ENCODE measurements at places on chromosomes 7 and 10. TPM values are rescaled to one million over a fixed set of nuclear protein-coding genes. Genes with fewer than 3 reads are reported as not detected.

DNA sequence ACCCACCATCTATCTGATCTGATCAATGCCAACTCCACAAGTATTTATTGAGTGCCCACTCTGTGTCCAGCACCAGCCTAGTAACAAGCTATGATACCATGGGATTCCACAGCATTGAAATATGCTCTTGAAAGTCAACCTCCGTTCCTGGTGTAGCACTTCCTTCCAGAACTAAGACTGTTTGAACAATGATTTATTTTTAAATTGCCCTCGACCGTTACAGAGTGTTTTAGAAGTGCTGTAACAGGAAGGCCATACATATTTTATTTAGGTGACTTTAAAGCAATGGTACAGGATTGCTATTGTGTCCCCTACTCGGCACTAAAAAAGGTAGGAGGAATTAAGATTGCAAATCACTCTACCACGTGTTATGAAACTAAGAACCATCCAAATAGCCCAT, 225.6 kb downstream of the TEX36 start:
- no peak for DNase-seq

DNA sequence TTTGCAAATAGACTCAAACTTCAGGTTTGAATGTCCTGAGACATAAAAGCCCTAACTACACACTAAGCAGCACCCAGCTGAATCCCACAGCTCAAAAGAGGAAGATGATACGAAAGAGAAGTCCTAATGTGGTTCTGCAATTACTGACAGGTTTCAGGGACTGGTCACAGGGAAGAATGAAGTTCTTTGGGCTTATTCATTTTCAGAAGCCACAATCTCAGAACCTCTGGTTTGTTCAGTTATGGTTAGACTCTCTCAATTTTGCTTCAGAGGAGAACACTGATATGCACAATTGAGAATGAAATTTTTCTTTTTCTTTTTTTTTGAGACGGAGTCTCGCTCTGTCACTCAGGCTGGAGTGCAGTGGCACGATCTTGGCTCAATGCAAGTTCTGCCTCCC, 94.6 kb upstream of the FAM180A start:
- no peak for DNase-seq

- no peak for DNase-seq
Observed at GRCh38 chr10:72066318-72067284, 21.8 kb downstream of the SPOCK2 start.

GRCh38 chr7:29808075-29808801, 1.9 kb downstream of the WIPF3 start:
- DNase-seq, result no peak

DNA sequence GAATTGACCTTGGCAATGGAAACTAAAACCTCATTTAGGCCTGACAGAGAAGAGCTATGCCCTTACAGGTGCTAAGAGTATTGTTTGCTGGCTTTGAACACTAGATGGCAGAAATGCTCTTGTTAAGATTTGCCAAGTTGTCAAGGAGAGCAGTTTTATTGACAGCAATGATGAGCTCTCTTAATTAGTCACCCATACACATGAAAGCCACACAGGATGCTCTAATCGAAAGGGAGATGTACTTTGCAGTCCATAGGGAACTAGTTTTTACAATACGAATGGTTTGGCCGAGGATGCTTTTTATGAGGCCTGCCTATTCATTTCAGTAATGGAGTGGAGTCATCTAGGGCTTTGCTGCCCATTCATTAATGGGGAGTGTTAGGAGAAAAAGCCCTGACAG, 45.4 kb upstream of the MBL2 start:
- peak; percentile 23 for DNase-seq

DNA sequence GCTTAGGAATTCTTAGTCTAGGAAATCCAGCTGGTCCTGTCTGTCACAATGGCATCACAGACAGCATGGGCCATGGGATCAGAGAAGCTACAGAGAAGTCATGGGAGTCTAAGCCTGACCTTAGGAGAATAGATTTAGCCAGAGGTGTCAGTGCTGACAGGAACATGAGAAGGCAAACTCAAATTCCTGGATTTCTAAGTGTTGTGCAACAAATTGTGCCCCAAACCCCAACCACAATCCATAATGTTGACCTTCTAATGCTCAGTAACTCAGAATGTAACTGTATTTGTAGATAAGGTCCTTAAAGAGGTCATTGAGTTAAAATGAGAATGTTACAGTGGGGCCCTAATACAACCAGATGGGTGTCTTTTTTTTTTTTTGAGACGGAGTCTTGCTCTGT, 95.9 kb upstream of the RHOBTB1 start:
- DNase-seq, result no peak

GRCh38 chr10:119087271-119087882, 6.8 kb upstream of the EIF3A start:
- DNase-seq, result no peak

DNA sequence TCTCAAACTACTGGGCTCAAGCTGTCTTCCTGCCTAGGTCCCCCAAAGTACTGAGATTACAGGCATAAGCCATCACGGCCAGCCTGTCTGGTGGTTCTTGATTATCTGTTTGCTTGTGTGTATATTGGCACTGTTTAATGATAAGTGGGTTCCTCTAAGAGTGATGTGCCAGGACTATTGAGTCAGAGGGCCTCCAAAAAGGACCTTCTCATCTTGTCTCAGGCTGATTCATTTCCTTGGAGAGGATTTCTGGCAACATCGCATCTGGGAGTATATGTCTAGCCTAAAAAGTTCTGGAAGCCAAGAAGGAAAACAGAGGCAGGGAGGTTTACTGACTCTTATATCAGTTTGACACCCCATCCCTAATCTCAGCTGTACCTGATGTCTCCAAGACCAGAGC, 27.1 kb upstream of the AKAP9 start:
- DNase-seq, result no peak

DNA sequence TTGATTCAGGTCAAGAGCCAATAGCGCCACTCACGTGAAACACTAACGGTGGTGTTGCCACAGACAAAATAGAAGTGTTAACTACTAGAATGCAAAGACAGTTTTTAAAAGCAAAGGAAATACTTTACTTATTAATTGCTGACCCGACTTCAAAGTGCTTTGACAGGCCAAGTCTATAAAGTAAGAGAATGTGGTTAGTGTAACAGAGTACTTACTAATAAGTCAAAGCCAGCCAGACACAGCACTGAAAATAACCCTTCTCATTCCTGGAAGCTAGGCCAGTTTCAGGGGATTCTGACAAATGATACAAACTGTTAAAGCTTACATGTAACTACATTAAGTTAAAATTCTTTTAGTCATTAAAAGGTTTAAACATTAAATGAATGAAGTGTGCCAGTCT, 50.3 kb downstream of the ENO4 start:
- no peak for DNase-seq

GRCh38 chr10:99393683-99394082, 36.7 kb downstream of the GOT1 start:
- DNase-seq, result no peak

GRCh38 chr7:42575171-42575570, 336.7 kb downstream of the C7orf25 start:
- DNase-seq, result no peak

- no peak for DNase-seq
Observed at GRCh38 chr7:34332006-34332405, 326.0 kb upstream of the NPSR1 start.

GRCh38 chr7:3267966-3268690, 32.9 kb upstream of the SDK1 start:
- DNase-seq, result no peak

DNA sequence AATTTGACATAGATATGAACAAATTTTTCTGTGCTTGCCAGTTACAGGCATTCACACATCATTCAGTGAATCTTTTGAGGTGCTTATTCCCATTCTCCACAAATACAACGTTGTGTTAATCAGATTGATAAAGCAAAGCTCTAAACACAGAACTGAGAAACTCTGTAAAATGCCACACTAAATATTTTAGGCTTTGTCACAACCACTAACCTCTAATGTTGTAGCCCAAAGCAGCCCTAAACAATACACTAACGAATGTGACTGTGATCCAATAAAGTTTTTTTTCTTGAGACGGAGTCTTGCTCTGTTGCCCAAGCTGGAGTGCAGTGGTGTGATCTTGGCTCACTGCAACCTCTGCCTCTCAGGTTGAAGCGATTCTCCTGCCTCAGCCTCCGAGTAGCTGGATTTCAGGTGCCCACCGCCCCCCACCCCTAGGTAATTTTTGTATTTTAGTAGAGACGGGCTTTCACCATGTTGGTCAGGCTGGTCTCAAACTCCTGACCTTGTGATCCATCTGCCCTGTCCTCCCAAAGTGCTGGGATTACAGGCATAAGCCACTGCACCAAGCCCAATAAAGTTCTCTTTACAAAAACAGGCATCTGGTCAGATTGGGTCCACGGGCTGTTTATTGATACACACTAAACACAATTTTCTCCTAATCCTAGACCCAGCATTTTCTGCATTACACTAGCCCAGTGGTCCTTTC, 6.9 kb downstream of the CYCS start:
- DNase-seq, result no peak

DNA sequence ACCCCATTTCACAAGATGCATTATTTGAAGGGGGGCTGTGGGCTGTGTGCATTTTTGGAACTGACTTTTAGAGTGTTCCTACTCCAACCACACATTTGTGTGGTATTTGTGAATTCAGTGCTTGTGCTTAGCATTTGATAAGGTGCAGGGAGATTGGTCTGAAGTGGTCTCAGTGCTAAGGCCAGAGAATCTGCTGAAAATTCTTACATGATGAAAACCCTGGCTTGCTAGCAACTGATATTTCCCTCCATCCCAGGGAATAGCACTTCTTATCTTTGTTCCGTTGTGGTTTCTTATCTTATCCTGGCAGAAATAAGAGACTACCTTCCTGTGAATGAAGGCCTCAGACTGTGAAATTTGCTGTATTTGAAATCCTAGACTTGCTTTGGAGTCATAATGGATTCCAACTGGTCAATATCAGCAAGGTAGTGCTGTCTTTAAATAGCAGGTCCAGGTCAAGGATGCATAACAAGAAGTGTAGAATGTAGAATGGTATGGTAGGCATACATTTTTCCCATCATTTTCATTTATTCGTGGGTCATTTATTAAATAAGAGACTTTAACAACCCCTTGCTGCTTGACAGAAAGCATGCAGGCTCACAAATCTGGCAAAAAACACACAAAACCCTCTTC, 986.9 kb downstream of the REEP3 start:
- DNase-seq, result no peak

GRCh38 chr7:148433521-148434180, 156.9 kb upstream of the C7orf33 start:
- DNase-seq, result no peak

DNA sequence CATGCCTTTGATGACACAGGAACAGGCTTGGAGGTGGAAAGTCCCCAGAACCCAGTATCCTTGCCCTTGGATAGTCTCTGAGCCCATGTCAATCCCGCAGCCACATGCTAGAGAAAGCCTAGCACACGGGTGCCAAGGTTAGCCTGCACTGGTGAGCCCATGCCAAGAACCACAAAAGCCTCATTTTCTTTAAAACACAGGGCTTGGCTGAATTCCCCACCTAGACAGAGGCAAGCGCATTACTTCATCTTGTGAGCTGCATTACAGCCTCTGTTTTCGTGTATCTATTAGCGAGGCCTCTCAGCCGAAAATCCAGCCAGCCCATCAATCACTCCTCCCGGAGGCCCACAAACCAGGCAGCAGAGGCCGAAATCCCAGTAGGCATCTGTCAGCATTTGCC, 314.9 kb upstream of the AUTS2 start:
- no peak for DNase-seq

DNA sequence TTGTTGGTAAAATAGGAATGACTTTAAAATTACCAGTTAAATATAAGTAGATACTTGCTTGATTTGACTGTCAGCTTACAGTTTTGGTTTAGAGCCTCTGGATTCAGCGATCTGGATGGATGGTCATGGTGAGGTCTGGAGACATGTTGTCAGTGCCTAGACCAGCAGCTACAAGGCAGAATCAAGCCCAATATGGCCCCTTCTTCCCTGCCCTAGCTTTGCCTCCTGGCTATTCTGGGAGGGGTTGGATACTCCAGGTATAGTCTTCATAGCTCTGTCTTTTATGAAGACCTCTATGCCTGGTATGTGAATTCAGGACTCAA, 166.5 kb upstream of the VIPR2 start:
- no peak for DNase-seq

DNA sequence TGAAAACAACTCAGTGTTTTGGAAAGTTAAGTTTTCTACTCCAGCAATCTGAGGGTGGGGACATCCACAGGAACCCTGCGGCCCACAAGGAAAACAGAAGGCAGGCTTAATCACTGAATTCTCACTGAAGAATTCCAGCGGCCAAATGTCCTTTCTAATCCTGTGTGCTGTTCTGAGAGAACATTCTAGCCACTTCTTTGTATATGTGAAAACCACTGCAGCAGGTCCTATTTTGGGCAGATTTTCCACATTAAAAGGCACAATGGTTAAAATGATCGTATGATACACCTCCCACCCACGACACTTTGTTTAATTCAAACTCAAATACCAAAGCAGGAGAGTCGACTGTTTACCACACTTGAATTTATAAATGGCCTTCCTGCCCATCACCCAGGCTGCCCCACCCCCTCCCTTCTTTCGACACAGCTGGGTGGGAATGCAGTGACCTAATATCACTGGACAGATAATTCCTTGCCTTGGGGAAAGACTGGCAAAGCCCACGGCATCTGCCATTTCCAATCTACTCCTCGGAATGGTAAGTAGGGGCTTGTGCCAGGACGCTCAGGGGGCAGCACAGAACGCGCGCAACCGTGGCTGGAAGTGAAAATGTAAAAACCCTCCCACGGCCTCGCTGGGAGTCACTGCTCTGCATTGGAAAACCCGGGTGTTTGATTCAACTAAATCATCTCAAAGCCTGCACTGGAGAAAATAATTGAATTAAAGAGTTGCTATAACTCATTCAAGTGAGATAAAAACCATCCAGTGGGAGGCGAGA, 67.0 kb downstream of the CTBP2 start:
- no peak for DNase-seq

DNA sequence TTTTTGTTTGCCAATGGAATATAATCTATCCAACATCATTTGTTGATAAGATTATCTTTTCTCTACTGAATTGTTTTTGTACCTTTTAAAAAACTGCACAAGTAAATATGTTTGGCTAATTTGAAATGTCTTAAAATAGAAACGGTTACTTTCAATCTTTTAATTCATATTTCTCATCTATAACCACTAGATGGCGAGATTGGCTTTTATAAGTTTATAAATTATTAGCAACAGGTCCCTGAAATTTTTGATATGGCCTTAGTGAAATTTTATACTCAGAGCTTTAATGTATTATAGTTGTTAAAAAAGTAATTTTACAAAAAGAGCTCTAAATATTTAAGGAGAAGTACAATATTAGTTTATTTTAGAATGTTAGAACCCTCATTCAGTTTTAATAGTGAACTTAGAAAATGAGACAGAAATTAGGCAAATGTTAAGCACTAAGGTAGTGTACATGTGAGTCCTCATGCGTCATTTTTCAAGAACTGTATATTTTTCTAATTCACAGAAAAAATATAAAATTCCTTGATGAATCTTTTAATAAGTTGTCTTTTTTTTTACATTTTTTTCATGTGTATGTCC, 592.5 kb downstream of the ARL4A start:
- DNase-seq, result no peak

- no peak for DNase-seq
Observed at GRCh38 chr10:7707102-7707501, 4.0 kb downstream of the ITIH2 start.

Gene MOGAT3
- 0.99 TPM for polyA plus RNA-seq

Gene HSPA12A
- polyA plus RNA-seq, result 38.9 TPM

Gene NME8
- 0.17 TPM for polyA plus RNA-seq

Gene LRRD1
- 0.50 TPM for polyA plus RNA-seq

Gene SPAG6
- 1.3 TPM for polyA plus RNA-seq

Gene NFE2L3
- 35.3 TPM for polyA plus RNA-seq

Gene DPP6
- 52.1 TPM for polyA plus RNA-seq

Gene ACSL5
- 4.3 TPM for polyA plus RNA-seq

Gene SLC35G1
- polyA plus RNA-seq, result 8.9 TPM

Gene LRGUK
- 4.2 TPM for polyA plus RNA-seq

Gene SP4
- 14.0 TPM for polyA plus RNA-seq

Gene ARPC1A
- polyA plus RNA-seq, result 109 TPM

Gene CUBN
- 202 TPM for polyA plus RNA-seq

Gene LOXL4
- polyA plus RNA-seq, result 4.3 TPM

Measured in renal cortex interstitium (tissue), 15 donors.